Stimulated activated CD4-positive, alpha-beta T cell treated with anti-CD3 and anti-CD28 coated beads, Interleukin-1b, Interleukin-23, amount 100 ng/mL, for 1 hour (primary cell): ENCODE measurements at places on chromosomes 5 and 9.
A peak's percentile ranks its signal among the peaks of the same experiment; 100 is the strongest.

- no peak for DNase-seq
Measured at GRCh38 chr9:107046692-107047091, 183.7 kb downstream of the ZNF462 start.

DNA sequence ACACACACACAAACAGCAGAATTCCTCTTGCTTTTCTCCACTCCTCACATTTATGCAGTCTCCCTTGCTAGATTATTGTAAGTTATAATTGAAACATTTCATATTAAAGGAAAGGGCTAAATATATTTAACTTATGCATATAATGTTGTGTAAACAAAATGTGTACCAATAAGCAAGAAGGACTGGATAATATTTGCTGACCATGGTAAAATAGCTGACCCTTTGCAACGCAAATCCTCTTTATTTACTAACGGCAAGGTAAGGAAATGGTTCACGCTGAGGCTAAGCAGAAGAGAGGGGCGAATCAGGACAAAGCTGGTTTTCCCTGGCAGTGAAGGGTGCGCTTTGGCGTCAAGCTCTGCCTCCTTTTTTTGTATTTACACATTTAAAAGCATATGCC, 154.2 kb upstream of the IRX4 start:
- no peak for DNase-seq

DNA sequence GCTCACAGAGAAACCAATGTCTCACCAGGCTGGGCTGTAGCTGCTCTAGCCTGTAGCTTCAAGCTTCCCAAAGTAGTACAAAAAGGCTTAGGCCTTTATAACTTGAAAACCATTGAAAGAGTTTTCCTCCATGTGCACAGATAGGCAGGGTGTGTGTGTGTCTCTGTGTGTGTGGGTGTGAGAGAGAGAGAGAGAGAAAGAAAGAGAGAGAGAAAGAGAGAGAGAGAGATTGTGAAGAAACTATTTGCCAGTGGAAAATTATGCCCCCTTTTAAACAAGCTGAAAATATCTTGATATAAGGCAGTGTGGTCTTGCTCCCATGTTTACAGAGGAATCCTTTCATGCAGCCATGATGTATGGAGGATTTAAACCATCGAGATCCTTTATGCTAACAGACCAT, 17.9 kb upstream of the GDNF start:
- DNase-seq = no peak

GRCh38 chr9:136533775-136534157, 12.1 kb downstream of the NOTCH1 start:
- DNase-seq = peak; percentile 50

DNA sequence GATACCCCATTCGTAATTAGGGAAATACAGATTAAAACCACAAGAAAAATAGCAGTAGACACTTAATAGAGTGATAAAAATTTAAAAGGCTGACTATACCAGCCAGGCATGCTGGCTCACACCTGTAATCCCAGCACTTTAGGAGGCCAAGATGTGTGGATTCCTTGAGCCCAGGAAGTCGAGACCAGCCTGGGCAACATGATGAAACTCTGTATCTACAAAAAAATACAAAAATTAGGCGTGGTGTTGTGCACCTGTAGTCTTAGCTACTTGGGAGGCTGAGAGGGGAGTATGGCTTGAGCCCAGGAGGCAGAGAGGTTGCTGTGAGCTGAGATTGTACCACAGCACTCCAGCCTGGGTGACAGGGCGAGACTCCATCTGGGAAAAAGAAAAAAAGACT, 72.0 kb downstream of the FCHO2 start:
- DNase-seq = no peak

DNA sequence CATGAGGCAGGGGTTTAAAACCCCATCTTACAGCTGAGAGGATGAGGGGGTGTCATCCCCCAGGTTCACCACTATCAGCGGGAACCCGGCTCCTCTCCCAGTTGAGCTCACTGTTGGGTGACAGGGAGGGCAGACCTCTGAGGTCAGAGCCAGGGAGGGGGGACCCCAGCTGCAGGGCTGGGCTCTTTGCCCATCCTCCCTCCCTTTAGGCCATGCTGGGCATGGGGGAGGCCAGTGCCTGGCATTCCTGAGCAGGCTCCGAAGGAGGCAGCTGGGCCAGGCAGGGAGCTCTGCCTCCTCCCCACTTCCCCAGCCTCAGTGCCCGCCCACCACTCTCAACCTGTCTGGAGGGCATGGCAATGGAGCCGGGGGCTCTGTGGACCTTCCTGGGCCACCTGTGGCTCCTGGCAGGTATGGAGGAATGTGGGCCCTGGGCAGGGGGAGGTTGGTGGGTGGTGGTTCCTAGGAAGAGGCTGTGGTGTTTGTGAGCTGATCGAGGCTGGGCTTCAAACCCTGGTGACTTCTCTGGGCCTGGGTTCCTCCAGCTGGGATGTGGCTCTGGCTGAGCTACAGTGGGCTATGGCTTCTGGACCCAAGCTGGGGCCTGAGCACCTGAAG, 12.6 kb downstream of the CRB2 start:
- no peak for DNase-seq

- no peak for DNase-seq
Measured at GRCh38 chr5:115894342-115894741, 52.6 kb downstream of the AP3S1 start.
